Epithelial cell of proximal tubule (primary cell): ENCODE measurements at places on chromosomes 13 and 19. TPM values are rescaled to one million over a fixed set of nuclear protein-coding genes. Genes with fewer than 3 reads are reported as not detected.

DNA sequence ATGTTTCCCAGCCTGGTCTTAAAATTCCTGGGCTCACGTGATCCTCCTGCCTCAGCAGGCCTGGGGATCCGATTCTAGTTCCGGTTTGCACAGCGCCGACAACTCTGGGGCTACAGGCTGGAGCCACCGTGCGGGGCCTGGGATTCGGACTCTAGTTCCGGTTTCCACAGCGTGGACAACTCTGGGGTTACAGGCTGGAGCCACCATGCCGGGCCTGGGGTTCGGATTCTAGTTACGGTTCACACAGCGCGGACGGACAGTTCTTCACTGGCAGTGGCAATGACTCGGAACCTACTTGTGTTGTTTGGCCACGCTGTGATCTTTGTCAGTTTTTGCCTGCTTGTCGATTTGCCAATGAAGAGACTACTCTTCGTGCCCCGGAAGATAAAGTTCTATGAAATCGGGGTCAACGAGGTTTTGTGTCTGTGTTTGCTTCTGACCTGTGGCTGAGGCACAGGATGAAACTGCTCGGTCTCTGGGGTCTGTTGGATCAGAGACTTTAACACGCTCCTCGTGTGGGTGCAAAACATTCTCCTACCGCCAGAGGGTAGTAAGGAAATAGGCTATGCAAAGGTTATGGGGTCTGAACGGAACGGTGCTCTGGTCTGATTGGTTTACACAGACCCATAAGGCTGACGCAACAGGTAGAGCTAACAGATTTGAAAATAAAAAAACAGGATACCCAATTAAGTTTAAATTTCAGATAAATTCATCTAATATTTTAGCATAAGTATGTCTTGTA, 12.1 kb upstream of the ZSCAN1 start:
- no peak for DNase-seq

GRCh38 chr13:61738236-61738750, 322.6 kb upstream of the PCDH20 start:
- DNase-seq = no peak

DNA sequence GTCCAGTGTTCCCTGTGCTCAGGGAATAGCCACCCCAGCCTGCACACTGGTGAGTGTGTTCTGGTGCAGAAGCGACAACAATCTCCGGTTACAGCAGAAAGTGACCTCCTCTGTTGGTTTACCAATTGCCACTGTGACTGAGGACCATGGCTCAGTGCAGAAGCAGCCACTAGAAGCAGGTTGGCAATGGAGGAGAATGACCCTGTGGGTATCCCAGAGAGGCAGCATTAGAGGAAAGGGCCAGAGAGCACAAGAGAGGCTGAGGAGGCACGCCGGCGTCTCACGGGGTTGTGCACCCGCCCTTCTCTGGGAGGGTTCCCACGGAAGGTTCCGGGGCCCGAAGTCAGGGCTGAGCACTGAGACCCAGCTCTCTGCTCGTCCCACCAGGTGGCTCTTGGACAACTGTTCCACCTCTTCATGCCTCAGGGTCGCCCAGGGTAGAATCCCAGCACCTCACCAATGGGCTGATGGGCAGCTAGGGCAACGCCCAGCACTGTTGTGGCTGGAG, 14.0 kb downstream of the PROZ start:
- no peak for DNase-seq

- DNase-seq = no peak
Measured at GRCh38 chr13:66314911-66315310, 915.2 kb downstream of the PCDH9 start.

GRCh38 chr19:18683109-18683957, at the start of gene CRTC1:
CRTC1 (plus strand) TSS chr19:18683680; CDS start chr19:18683703, 23 bp downstream.
- DNase-seq = no peak

GRCh38 chr13:51396352-51396751, 56.5 kb downstream of the INTS6 start:
- no peak for DNase-seq

- DNase-seq = no peak
Measured at GRCh38 chr13:94061301-94061700, 418.2 kb downstream of the DCT start.

DNA sequence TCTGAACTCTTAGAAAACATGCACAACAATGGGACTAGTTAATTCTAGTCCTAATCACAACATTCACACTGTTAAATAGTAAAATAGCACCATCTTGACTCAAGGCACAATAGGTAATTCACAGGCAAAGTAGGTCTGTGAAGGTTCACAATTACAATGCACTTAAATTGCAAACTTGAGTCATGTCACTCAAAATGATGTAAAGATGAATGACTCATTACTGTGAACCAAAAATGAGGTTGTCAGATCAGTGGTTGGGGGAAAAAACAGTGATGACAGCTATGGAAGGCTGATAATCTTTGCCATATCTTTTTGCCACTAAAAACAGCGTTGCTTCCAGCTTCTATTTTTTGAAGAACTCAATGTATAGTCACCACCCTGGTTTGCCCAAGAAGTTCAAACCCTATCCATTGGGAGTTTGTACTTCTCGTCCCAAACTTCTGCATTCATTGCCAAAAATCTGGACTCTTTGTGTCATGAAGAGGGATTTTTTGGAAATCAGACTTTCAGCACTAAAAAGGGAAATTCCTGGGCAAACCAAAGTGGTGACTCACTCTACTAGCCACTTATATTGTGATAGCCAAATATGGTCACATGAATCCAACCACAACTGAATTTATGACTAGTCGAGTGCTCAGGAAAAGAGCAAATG, 200.9 kb upstream of the TMTC4 start:
- DNase-seq = peak; percentile 77

DNA sequence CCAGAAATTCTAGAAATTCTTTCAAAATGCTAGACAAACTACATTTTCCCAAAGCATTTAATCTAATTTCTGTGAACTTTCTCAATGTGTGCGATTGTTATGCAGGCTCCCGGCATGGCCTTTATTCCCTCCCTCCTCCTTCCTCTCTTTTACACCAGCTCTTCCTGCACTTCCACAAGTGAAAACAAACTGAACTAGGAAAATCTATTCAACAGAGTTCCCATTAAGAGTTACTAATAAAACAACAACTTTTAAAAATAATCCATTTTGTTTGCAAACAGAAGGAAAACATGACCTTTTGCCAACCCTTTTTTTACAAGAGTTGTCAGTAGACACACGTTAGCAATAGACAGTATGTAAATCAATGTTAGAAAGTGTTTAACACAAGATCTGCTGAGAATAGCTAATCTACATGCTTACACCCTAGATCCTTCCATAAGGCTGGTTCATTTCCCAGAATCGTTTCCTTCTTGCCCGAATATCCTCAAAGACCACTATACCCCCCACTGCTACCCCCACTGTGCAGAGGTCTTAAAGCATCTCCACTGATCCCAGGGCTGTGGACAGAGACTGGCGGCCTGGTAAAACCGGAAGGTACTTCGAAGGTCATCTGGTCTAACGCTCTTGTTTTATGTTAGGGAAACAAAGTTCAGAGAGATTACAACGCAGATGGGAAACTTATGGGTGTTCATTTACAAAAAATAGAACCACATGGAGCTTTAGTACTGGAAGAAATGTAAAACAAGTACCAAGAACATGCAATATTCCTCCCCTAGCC, 98.0 kb downstream of the FOXO1 start:
- no peak for DNase-seq

DNA sequence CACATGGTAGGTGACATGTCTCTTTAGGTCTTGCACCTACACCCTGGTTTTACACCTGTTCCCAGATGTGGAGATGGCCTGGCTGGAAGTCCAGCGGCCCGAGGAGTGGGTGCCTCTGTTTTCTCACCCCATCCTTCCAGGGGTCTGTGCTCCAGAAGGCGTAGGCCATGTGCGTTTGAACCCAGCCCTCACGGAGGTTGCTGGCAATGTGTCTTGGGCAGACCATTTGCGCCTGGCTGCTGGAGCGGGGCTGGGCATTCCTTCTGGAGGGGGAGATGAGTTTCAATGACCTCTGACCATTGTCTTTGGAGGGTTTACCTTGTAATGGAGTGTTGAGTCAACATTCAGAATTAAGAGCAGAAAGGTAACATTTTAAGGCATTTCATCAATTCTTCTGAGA, 54.8 kb upstream of the ZNF536 start:
- no peak for DNase-seq

The EDNRB gene
- total RNA-seq = 0.36 and 0.86 TPM in 2 replicates

The ACER1 gene
- total RNA-seq = not detected in 2 replicates

The LRRC63 gene
- not detected in 2 replicates for total RNA-seq

The RAB20 gene
- total RNA-seq = 6.7 and 17.0 TPM in 2 replicates

The ILF3 gene
- total RNA-seq = 125 and 208 TPM in 2 replicates

The KCNK6 gene
- total RNA-seq = 3.8 and 3.9 TPM in 2 replicates
